ENCODE measurements at places on chromosomes 1 and 21. TPM values are rescaled to one million over a fixed set of nuclear protein-coding genes. Genes with fewer than 3 reads are reported as not detected.

Gene CITED4
- total RNA-seq, result 1.6 TPM

Gene IFI44L
- total RNA-seq, result 55.5 TPM

Gene ADAMTSL4
- total RNA-seq, result 0.28 TPM

Gene CCDC185
- not detected for total RNA-seq

Gene SLC19A1
- 46.1 TPM for total RNA-seq

Gene CELA3B
- total RNA-seq, result not detected

Gene MATN1
- total RNA-seq, result 0.43 TPM

Gene CFHR1
- not detected for total RNA-seq

Gene SMCP
- total RNA-seq, result not detected

Gene CD58
- 16.0 TPM for total RNA-seq

Gene FCRL5
- total RNA-seq, result not detected

Gene TNFRSF1B
- total RNA-seq, result 107 TPM

Gene CD48
- 180 TPM for total RNA-seq

Gene ATP1A4
- total RNA-seq, result not detected

Gene CLIC4
- total RNA-seq, result 29.8 TPM

Gene RSPO1
- not detected for total RNA-seq

Gene IFI44
- total RNA-seq, result 43.1 TPM

Gene S1PR1
- 109 TPM for total RNA-seq

Gene ATAD3C
- total RNA-seq, result 0.30 TPM

Gene H3-3A
- total RNA-seq, result 275 TPM

Gene MYOC
- not detected for total RNA-seq

Gene KCND3
- total RNA-seq, result not detected

Gene TSNAX
- total RNA-seq, result 36.5 TPM

Gene GJA8
- total RNA-seq, result not detected

Gene S100A2
- 3.3 TPM for total RNA-seq

Gene ENSA
- 240 TPM for total RNA-seq

Gene GPR61
- not detected for total RNA-seq

Gene FAM3B
- total RNA-seq, result not detected

Gene SEC16B
- total RNA-seq, result not detected

Gene CRYBG2
- 1.6 TPM for total RNA-seq

Gene RC3H1
- total RNA-seq, result 37.0 TPM

Gene GPA33
- total RNA-seq, result 0.56 TPM

Gene KCNT2
- total RNA-seq, result 0.05 TPM

Gene SPATA46
- total RNA-seq, result not detected

Gene FCRL1
- total RNA-seq, result not detected

Gene SMG7
- total RNA-seq, result 56.6 TPM

Gene AZIN2
- 2.1 TPM for total RNA-seq

Gene TIE1
- total RNA-seq, result not detected

Gene CDCA8
- total RNA-seq, result 61.7 TPM

Data from activated CD4-positive, alpha-beta T cell treated with anti-CD3 and anti-CD28 coated beads for 36 hours (primary cell).